Stimulated activated CD8-positive, alpha-beta memory T cell treated with anti-CD3 and anti-CD28 coated beads, Interleukin-7, amount 100 ng/mL, for 48 hours (primary cell): ENCODE measurements at places on chromosomes 1 and 21.

DNA sequence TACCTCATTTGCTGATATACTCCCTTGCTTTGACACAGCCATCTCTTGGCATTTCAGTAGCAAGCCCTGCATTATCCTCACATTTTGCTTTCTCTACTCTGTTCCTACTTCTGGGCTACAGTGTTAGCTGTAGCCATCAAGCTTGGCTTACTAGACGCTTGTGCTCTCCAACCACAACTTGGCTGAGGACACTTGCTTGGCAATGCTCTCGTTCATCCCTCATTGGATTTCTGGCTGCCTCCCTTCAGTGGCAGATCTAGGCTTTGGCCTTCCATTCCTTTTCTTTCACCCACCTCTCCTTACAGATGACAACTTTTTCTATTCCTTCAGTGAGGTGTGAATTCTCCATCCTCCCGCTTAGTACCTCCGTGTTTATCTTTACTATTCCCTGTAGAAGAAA is 428.7 kb upstream of the LRRC7 start:
- DNase-seq, result no peak

- DNase-seq, result no peak
These were observed 214.5 kb upstream of the ZRANB2 start for GRCh38 chr1:71295350-71295749.

- no peak for DNase-seq
These were observed 30.4 kb downstream of the TTC13 start for GRCh38 chr1:230948301-230948700.

DNA sequence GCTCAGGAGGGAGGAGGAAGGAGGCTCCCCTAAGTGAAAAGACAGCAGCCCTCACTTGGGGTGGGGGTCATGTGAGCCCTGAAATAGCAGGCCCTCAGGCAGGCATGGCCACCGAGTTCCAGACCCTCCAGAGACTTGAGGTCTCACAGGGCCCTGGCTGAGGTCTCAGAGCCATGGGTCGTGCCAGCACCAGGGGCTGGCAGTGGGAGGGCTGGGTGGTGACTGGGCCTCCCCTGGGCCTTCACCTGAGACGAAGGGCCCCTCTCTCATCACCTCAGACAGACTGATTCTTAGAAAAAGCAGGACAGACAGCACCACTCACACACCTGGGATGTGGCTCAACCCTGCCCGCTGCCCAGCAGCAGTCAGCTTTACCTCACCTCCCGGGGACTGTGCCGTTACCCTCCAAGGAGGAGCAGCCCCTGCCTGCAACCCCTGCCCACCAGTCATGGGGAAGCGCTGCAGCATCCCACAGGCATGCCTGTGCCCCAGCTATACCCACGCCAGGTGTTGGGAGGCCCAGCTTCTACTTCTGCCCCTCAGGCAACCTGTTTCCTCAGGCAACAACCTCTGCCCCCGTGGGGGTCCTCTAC is 42.6 kb upstream of the LRP8 start:
- no peak for DNase-seq

DNA sequence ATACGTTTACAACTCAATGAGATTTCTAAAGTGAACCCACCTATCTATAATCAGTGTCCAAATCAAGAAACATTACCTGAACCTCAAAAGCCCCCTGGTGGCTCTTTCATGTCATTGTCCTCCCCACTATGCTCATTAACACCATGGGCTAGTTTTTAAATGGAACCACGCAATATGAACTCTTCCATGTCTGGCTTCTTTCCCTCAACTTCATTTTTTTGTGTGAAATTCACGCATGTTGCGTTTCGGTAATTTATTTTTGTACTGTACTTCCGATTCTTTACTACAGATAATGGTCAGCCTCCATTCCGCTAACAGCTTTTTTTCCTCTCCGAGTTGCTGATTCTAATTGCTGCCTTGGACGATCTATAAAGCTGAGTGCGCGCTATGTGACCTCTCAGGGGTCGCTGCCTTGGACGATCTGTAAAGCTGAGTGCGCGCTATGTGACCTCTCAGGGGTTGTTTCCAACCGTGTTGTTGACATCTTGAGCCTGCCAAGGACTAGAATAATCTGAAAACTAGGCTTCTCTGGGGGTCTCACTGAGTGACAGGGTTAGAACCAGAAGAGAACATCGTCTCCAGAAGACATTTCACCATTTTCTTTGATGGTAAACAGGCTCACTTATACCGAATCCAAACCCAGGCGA is 1.1 kb upstream of the CACYBP start:
- DNase-seq, result no peak

DNA sequence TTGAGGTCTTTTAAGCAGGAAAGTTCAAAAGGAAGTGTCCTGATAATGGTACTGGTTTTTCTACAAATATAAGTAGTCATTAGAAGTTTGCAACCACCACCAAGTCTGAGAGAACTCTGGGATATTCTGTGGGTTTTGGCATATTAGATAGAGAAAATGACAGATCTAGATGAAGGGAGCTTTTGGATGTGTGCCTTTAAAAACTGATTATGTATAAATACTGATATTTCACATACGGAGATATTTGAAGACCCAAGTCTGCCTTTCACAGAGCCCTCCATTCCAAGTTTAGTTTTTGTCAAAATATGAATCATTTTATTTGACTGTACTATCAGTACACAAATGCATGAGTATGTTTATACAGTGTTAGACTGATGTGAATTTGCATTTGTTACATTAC is 48.6 kb downstream of the DPH5 start:
- DNase-seq, result no peak

GRCh38 chr1:180842491-180843275 is 70.0 kb upstream of the KIAA1614 start:
- no peak for DNase-seq

DNA sequence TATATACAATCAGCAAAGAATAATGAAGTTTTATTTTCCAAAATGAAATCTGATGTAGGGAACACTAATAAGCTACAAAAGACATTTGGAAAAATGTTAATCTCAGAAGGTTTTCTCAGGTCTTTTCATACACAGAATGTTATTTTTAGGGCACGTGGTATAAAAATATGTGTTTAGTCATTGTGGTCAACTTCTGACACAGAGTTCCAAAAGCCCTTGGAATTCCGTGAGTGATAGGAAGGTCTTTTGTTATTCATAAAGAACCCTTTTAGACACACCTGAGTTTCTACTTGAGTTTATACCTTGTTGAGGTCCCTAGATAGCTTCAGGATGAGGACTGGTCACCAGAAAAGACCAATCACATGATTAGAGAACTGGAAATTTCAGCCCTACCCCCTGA is 277.6 kb upstream of the NCAM2 start:
- no peak for DNase-seq

DNA sequence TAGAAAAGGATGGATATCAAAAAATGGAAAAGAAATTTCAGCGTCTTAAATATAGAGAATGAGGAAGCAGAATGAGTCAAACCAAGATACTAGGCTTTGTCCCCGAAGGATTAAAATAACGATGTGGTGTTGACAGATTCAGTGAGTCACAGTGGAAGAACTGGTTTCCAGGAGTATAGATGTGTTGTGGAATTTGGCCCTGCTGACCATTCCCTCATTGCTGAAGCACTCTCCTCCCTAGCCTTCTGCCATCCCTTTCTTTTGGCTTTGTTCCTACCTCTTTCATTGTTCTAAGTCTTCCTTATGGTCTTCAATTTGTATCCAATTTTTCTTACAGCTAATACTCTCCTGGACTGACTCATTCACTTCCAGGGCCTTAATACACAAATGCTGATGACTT is 23.1 kb upstream of the USP25 start:
- DNase-seq, result no peak

GRCh38 chr1:16204634-16205333 is 7.7 kb downstream of the ARHGEF19 start:
- no peak for DNase-seq

- no peak for DNase-seq
These were observed 5.3 kb downstream of the RPS8 start for GRCh38 chr1:44780583-44781121.

DNA sequence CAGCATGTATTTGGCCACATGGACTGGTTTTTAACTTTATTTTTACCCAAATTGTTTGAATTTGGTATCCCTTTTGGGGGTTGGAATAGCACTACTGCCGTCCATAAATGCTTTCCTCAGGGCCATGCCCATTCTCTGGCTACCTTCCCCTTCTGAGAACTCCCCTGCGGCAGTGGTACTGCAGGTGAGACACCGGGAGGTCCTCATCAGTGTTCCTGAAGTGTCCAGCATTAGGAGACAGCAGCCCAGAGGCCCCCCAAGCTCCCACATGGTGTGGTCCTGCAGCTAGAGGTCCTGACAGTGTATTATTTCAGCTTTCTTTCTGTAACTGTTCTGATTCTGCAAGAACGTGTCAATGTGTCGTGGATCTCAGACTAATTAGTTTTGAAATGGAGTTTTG is 8.9 kb downstream of the LMO4 start:
- no peak for DNase-seq

GRCh38 chr1:155277902-155278688 is 832 bp downstream of the HCN3 start:
- peak; percentile 35 for DNase-seq

- no peak for DNase-seq
These were observed 1539.6 kb downstream of the BRINP3 start for GRCh38 chr1:188937965-188938551.

GRCh38 chr1:35452106-35452774 is 105.0 kb downstream of the KIAA0319L start:
- no peak for DNase-seq

DNA sequence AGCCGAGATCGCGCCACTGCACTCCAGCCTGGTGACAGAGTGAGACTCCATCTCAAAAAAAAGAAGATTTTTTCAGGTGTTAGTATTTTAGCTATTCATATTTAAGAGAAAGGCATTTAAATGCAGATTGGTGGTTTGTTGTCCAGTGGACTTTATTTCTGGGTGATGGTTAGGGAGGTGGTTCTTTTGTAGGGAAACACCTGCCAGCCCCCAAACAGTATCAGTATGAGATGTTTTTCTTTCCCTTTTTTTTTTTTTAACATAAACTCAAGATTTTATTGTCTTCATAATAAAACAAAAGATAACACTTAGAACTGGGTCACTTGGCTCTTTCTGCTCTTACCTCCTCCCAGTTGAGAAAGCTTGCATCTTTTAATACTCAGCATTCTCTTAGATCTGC is 9.9 kb downstream of the CCDC18 start:
- DNase-seq, result no peak

DNA sequence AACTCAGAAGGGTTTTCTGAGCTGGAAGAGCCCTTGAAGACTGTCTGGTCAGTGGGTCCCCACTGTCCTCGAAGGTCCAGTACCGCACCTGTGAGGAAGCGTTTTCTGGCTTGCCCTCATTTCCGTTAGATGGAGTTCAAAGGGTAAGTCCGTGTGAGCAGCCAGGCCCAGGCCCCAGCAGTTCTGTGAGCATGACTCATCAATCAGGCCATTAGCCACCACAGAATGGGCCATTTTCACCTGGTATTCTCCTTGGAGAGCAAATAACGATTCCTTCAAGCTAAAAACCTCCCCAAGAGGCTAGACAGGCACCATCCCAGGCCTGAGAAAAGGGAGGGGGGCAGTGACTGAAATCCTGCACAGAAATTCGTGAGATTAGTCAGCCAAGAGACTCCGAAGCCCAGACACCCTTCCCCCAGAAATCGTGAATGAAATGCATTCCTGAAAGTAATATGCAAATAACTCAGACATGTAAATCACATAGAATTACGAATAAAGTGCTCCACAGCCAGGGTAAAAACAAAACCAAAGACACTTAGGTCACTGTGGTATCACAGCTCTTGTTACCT is 66.0 kb downstream of the BCAR3 start:
- peak; percentile 62 for DNase-seq

- no peak for DNase-seq
These were observed 70.4 kb upstream of the LYST start for GRCh38 chr1:235937123-235937522.

- no peak for DNase-seq
These were observed 839.3 kb downstream of the KCNT2 start for GRCh38 chr1:195768936-195769335.

DNA sequence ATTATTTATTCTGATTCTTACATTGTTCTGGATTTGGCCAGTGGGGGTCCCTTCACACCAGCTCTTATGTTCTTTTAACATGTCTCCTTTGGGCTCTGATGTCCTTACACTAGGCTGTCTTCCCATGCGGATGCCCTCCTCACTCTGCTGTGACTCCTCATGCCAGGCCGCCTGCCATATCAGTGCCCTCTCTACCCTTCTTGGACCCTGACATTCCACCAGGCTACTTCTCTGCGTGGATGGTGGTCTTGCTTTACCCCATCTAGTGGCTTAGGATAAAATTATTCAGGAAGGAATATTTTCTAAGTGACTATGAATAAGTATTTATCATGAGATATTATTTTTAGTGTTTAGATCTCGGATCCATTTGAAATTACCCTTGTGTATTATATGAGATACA is 21.2 kb downstream of the ATF6 start:
- DNase-seq, result no peak

DNA sequence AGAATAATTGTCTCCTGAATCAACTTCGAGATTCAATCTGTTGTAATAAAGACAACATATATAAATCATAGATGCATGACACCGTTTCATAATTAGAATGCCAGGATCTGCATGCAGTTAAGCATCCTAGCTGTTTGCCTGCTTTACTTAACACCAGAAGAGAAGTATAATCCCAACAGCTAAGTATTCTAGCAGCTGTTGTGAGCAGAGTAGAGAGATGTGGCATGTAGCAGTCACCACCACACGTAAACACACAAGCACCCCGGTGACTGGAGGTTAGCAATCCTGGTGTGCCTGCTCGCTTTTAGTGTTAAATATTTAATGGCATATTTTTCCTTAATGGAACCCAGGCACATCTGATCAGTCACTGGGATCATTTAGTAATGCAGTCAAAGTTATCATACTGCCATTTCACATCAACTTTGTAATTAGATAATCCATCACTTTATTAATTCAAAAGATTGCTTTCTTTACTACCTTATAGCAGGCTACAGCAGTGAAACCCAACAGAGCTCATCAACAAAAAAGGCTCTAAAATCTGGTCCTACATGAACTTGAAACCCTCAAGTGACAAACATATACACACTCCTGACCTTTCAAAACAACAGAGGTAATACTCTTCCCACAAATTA is 187.9 kb downstream of the SMYD3 start:
- DNase-seq, result no peak

- no peak for DNase-seq
These were observed 132.4 kb upstream of the ATP1B1 start for GRCh38 chr1:168974117-168974516.

DNA sequence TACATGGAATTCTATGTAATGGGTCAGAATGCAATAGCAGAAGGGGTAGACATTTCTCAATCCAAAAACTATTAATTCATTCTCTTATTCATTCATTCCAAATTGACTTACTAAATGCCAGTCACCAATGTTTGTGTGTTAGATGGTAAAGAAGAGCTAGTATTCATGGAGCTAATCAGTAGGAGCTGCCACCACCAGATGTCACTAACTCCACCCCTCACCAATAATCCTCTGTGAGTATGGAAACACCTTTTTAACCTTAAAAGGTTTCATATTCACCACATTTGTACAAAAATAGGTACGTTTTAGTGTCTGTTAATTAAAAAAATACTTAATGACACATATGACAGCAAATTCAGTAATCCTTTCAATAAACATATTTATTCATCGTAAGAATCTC is 131.8 kb upstream of the PKN2 start:
- DNase-seq, result no peak

GRCh38 chr1:26191739-26192138 is 1.3 kb downstream of the CATSPER4 start:
- DNase-seq, result no peak

GRCh38 chr1:246492611-246493245 is 14.4 kb downstream of the SMYD3 start:
- DNase-seq, result peak; percentile 22

- no peak for DNase-seq
These were observed 59.0 kb downstream of the SLC35A3 start for GRCh38 chr1:100028765-100029164.

GRCh38 chr1:168601051-168601450 is 24.6 kb downstream of the XCL1 start:
- no peak for DNase-seq
